ENCODE measurements at places on chromosomes 7 and 10.

- DNase-seq: no peak
Measured at GRCh38 chr10:79604294-79604693, 6.4 kb upstream of the SFTPA1 start.

DNA sequence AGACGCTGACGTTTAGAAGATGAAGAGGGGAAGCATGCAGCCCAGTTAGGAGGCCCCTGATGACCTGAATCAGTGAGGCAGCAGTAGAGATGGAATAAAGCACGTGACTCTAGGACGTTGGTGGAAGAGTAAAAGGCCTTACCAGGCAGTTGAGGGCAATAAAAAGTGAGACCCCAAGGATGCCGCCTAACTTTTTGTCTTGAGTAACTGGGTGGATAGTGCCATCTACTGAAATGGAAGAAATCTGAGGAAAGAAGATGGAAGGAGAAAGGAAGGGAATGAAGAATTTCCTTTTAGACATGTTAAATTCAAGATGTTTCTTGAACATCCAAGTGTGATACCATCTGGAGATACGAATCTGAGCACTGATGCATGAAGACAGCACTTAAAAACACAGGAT is 220.0 kb upstream of the LRRN3 start:
- DNase-seq: no peak

GRCh38 chr7:111413739-111414138 is 148.6 kb downstream of the IMMP2L start:
- DNase-seq: no peak

DNA sequence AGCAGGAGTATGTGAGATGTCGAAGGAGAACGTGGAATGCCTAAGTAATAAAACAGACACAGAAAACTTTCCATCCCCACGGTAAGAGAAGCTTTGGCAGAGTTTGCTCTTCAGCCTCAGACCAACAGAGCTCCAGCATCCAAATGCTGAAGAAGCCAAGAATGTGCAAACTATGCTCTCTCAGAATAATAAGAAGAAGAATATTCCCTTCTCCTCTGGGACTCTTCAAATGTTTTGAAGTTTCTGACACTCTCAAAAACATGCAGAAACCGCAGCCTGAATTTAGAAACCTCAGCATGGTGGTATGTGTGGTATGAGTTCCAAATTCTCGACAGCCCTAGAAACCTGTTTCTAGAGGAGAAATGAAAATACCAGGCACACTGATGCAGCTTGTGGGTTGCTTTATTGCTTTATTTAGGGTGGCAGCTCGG is 113.3 kb downstream of the KCNMA1 start:
- no peak for DNase-seq

DNA sequence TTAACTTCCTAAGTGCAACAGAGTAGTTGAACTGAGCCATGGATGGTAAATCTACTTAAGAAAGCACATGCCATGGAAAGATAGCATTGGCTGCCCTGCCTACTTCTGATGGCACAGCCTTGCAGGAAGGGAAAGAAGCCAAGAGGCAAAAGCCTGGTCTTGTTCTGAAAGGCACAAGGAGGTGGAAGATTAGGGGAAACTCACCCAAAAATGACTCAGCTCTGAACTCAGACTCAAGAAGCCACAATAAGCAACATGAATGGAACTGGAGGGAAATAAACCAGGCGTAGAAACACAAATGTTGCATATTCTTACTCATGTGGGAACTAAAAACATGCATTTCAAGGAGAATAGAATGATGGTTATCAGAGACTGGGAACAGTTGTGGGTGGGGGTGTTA is 20.8 kb upstream of the ALOX5 start:
- DNase-seq: no peak

Data from SIG-M5 (cell line).